NCI-H82 (cell line): ENCODE measurements at places on chromosomes 3 and 15.
A peak's percentile ranks its signal among the peaks of the same experiment; 100 is the strongest.

DNA sequence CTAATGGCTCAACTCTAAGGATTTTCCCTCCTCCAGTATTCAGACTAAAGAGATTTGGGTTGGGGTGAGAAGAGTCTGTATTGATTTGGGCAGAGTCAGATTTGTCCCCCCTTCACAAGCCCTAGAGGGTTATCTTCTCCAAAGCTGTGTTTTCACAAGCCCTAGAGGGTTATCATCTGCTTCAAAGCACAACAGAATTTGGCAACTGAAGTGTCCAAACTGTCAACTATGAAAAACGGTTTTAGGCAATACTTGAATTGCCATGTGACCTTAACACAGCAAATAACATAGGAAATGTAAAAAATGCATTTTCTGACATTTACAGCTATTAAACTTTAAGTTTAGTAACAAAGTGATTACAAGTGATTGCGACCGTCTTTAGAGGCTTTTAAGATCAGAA is 119.9 kb downstream of the IMPG2 start:
- peak; percentile 31 for DNase-seq

DNA sequence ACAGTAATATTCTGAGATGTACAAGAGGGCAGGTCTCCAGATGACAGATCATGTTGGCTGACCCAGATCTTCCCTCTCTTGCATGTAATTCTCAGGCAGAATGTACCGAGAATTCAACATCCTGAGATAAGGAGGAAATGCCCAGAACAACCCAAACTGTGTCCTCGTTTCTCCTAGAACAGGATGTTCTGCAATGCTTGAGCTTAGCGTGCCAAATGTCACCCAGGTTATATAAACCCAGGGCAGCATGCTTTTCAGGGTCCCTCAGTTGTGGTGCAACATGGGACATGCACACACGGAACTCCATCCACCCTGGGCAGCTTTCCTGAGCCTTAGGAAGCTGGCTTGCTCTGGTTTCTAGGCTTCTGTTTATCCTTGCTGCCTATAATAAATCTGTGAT is 102.1 kb upstream of the CMC1 start:
- no peak for DNase-seq

DNA sequence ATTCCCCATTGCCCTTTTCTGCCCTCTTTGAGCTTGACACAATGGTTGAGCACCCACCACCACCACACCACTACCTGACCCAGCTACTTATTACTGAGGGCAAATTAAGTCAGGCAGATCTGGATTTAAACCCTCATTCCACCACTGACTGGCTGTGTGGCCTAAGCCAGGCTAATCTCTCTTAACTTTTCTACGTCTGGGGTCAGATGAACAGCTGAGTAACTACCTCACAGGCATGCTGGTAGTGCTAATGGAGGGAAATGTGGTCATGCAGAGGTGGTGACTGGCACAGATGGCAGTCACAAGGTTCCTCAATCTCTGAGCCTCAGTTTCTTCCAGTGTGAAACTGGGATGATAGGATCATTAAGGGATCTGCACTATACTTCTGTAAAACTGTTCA is 4.3 kb upstream of the MRPS25 start:
- peak; percentile 70 for DNase-seq

GRCh38 chr3:23161896-23162570 is 41.1 kb upstream of the UBE2E2 start:
- DNase-seq: no peak

GRCh38 chr3:79421273-79421672 is 346.5 kb downstream of the ROBO1 start:
- DNase-seq: no peak

- DNase-seq: no peak
These were observed 284.1 kb downstream of the ZBBX start for GRCh38 chr3:167095976-167096375.

GRCh38 chr15:65916664-65917406 is 47.5 kb downstream of the RAB11A start:
- DNase-seq: peak; percentile 85

DNA sequence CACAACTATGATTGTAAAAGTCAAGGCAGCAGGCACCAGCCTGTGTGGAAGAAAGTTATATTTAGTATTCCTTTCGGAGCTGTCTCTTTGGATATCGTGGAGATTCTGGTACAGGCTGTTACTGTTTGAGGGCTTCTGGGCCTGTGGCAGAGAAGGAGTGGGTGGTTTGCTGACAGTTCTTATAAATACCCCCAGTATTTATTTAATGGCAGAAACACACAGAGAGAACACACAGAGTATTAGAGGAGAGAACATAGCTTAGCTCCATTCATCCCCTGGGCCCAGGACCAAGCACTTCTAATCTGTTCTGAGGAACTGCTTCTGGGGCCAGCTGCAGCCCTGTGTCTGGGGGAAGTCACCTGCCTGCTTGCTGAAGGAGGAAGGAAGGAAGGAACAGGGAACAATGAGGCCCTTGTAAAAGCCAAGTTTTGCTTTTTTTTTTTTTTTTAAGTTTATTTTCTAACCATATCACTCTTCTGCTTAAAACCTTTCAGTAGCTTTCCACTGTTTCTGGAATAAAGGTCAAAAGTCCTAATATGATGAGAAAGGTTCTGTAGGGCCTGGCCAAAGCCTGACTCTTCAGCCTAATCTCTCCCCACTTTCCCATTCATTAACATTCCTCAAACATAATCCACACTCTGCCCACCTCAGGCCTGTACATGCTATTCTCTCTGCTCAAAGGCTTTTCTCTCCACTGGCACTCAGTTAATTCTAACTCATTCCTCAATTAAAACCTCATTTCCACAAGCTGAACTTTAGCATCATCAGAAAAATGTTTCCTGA is 11.8 kb upstream of the PP2D1 start:
- peak; percentile 66 for DNase-seq

- peak; percentile 58 for DNase-seq
These were observed 18.1 kb downstream of the CD200 start for GRCh38 chr3:112351036-112351435.

DNA sequence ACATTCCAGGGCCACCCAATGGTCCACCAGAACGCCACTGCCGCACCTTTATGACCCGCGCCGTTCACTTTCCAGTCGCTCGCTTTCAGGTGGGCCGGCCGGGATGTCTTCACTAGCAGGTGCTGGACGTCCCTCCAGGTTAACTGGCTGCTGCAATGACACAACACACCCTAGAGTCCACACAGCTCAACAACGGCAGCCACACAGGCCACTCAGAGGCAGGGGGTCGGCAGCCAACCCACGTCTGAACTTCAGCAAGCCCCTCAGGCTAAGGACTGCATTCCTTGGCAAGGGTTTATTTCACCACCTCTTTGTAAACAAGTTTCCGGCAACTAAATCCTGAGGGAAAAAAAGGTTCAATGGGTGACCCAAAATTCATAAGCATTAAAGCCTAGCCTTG is 89.2 kb upstream of the SNRPA1 start:
- DNase-seq: no peak

DNA sequence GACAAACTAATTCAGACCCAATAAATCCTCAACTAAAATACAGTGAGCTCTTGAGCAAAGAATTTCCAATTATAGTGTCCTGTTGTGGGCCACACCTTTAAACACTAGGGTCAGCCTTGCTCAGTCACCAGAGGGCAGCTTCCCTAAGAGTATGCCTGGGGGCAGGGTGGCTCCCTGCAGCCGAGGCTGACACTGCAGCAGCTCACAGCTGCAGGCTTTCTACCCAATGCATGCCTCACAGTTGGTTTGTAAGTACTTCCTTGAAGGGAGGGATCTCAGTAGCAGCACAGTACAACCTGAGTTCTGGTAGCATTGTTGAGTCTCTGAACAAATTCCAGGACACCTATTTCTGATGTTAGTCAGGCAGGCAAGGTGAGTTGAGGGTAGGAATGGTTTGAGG is 335.6 kb downstream of the TUSC7 start:
- DNase-seq: peak; percentile 21

- DNase-seq: no peak
These were observed at the start of gene RPL22L1 for GRCh38 chr3:170869645-170870593. TSS of gene RPL22L1 (minus strand) at chr3:170870195. CDS start at chr3:170870167, 28 bp downstream.

GRCh38 chr3:61594144-61594963 is 33.0 kb downstream of the PTPRG start:
- DNase-seq: no peak

- no peak for DNase-seq
These were observed 1407.1 kb downstream of the SI start for GRCh38 chr3:163671201-163671600.

GRCh38 chr15:35852818-35853624 is 307.1 kb upstream of the DPH6 start:
- DNase-seq: no peak

DNA sequence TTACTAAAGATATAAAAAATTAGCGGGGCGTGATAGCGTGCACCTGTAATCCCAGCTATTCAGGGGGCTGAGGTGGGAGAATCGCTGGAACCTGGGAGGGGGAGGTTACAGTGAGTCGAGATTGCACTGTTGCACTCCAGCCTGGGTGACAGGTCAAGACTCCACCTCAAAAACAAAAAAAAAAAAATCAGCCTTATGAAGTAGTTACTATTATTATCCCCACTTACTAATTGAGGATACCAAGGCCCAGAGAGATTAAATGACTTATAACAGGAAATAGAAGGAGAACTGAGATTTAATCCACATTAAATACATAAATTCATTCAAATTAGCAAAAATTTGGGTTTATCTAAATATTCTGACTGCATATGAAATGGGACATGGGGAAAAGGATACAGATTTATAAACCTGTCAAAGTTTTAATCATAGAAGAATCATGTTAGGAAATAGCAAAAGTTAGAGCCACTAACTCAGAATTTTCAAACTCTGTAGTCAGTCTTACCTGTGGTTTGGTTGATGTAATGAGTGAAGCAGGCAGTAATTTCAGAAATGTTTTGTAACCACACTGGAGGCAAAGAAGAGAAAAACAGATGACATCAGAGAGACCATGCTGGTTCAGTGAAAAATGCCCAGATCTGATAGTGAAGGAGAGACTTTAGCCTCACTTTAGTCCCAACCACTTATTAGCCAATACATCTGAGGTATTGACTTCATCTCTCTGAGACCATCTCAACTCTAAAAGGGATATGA is 25.0 kb upstream of the ACAP2 start:
- no peak for DNase-seq

- no peak for DNase-seq
These were observed 133.2 kb downstream of the SLC25A26 start for GRCh38 chr3:66354001-66354400.

GRCh38 chr15:25177955-25178801 is 223.4 kb downstream of the SNRPN start:
- DNase-seq: no peak

DNA sequence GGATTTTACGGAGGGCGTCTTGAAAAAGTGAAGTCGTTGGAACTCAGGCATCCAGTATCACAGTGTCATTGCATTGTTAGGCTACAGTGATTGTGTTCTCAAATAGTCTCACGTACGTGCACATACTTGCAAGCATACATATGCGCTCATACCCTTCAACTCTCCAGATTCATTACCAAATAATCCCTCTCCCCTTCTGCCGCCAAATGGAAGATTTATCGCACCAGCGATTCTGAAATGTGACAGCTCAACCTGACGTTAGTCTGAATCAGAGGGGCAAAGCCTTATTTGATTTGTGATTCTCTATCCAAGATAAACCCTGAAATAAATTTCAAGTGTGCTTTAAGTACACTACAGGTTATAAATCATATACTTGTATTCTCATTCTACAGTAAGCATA is 119.4 kb downstream of the GADL1 start:
- DNase-seq: peak; percentile 75

DNA sequence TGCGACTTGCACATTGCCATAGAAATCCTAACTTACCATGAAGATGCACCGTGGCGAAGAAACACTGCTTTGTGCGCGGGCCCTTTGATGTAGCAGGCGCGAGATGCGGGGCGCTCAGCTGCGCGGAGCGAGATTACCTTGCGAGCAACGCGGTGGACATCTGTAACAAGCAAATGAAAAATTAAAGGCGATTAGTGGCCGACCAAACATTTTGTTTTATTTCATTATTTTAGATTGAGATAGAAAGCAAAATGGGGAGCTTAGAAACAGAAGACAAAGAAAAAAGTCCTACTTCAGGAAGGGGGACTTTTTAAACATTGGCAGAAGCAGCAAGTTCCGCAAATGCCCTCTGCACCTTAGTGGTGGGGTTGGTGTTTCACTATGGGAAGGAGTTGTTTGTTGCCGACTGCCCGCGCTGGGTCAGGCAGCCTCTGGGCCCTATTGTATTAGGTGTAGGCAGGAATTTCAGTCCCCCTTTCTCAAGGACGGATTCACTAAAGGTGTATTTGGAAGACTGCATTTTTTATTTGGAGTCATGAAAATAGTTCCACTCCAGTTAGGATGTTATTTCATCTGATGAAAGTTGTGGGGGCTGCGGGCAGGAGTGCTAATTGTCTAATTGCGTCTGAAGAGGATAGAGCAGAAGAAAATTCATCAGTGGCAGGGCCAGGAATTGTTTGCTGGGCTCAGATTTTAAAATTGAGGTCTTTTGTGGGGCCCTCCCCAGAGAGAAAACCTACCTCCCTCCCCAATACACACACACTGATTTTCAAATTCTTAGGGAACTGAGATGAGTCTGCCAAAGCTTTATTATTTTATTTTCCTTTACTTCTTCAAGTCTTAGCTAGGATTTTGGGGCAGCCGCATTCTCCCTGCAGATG is 17.4 kb downstream of the ZIC4 start:
- no peak for DNase-seq

DNA sequence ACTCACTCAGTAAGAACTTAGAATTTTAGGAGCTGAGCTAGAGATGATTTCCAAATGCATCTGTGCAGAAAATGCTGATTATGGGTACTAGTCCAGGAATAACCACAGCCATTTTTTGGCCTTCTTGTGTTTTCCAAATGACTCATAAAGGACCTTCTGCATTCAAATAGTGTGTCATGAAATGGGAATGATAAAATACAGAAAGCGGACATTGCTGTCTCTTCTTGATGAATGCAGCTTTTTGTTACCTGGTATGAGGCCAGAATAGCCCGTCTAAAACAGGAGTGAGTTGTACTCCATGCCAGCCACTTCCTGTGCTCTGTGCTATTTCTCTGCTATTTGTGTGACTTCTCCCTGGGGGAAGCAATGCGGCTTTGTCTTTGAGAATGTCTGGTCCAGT is 20.5 kb upstream of the FRMD5 start:
- no peak for DNase-seq

GRCh38 chr15:91413142-91413541 is 313.1 kb downstream of the SV2B start:
- peak; percentile 76 for DNase-seq

GRCh38 chr3:79597709-79598108 is 170.1 kb downstream of the ROBO1 start:
- DNase-seq: no peak

DNA sequence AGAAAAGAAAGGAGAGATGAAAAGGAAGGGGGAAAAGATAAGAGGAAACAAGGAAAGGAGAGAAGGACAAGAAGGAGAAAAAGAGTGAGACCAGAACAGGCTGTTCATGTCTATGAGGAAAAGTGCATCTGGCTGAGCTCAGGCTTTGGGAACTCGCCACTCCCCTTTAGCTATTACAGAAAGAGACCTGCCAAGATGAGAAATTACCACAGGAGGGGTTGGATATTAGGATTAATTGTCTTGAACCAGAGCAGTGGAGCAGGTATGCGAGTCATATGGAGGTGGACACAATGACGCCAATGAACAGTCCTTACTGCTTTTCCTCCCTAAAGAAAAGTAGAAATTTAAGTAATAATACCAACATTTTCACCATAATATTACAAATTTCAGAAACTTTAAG is 577.0 kb upstream of the ARRDC4 start:
- peak; percentile 27 for DNase-seq
